Endodermal cell (in vitro differentiated cells): ENCODE measurements at places on chromosomes 11 and 22.

- DNase-seq = peak; percentile 36
These were observed 96.2 kb downstream of the RDX start for GRCh38 chr11:110200241-110200640.

DNA sequence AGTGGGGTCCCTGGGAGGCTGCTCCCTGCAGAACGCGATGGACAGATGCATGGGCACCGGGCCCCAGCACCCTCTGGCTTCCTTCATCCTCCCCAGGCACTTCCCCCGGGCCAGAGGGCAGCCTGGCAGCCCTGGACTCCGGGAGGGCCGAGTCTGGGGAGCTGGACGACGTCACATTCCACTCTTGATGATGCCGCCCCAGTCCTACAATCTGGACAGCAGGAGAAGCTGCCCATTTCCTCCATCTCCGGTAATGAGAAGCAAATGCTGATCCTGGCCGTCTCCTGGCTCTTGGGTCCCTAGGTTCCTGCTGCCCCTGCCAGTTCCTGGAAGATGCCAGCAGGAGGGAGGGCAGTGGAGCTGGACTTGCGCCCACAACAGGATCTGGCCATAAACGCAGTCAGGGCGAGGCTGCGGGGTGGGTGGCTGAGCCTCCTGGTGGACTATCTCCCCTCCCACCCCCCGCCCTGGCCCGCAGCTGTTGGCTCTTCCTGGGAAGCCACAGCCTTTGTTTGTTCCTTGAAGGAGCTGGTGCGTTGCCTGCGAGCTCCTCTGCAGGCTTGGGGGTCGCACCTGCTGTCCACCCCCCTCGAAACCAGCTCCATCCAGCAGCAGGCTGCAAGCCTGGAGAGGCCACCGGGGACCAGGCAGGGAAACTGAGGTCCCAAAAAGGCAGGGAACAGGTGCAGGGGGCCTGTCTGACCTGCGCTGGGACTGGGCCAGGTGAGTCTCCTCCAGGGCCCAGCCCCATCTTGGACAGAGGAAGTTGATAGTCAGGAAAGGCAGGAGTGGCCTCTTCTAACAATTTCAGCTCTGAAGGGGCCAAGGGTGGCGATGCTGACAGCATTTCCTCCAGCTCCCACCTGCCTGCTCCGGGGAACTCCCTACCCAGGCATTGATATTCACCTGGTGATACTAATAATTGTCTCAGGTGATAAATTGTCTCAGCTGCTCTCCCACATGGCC lies 17.9 kb upstream of the MUC6 start:
- DNase-seq = no peak

DNA sequence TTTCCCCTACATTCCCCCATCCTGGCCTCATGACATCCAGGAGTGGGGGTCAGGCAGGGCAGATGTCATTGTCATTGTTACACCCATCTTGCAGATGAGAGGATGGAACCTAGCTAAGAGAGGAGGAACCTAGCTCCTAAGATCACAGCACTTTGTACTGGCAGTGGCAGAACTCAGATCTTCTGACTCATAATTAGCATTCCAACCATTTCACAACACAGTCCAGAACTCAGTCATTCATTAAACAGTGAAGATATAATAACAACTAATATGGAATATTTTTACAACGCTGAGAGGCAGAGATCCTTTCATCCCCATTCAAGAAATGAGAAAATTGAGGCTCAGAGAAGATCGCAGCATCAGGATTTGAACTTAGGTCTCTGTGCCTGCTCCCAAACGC lies 127.8 kb downstream of the CHST1 start:
- no peak for DNase-seq

- DNase-seq = no peak
These were observed 655.1 kb upstream of the ARHGAP42 start for GRCh38 chr11:100031973-100032372.

- no peak for DNase-seq
These were observed 150.0 kb downstream of the DBX1 start for GRCh38 chr11:20010156-20010850.

DNA sequence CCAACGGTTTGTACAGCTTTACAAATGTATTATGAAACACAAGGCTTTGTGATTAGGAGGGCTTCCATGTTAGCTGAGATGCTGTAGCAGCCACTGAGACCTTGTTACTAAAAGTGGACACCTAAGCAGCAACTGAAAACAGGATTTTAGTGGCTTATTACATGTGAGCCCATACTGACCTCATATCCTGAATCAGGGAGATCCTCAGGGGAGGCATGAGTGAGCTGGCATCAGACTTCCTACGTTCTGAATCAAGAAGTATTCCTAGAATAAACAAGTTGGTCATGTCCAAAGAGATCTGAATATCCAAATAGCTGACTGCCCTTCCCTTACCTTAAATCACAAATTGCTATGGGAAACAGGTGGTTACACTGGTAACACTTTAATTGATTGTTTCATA lies 59.1 kb upstream of the SCUBE2 start:
- no peak for DNase-seq

- DNase-seq = peak; percentile 45
These were observed 10.0 kb downstream of the CD6 start for GRCh38 chr11:60981515-60981914.

DNA sequence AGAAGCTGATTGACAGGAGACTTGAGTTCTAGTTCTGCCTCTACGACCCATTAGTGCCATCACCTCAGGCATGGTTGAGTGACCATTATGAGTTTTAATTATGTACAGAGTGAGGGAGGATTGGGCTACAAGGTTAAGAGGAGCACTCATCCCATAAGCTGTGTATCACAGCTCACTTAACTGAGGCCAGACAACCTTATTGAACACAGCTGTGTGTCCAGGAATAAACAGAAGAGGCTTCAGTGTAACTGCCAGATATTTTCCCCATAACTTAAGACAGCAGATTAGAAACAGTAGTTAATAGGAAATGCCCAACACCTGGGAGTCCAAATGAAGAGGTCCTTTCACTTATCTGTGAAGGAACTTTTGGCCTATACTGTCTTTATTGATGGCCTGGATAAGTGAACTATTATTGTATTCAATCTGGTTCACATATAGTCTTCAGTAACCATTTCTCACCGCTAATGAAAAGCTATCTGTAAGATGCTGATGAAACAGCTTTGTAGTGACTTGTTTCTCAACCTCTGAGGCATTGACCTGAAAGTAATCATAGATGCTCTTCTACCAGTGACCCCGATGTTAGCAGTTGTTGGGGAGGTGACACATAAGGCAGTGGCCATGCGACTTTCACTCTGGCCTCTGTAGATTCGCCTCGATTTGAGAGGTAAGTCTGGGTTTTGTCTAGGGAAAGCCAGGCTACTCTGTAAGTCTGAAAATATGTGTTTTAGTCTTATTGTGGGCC lies 41.7 kb downstream of the YAP1 start:
- DNase-seq = no peak

DNA sequence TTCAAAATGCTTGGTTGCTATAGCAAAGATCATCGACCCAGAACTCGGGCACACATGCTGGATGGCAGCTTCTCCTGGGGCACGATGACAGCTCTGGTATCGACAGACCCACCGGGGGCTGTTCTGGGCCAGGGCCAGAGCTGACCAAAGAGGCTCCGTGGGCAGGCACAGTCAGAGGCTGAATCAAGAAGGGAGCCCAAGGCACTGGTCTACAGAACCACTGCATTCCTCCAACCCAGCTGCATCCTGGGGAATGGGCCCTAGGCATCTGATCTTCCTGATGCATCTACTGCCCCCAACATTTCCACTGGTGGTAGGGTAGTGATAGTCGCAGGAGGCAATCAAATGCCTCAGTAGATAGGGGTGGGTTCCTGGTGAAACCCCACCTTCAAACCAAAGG lies 470.3 kb downstream of the TBC1D22A start:
- DNase-seq = no peak

- peak; percentile 87 for DNase-seq
These were observed 4.3 kb upstream of the PHLDA2 start for GRCh38 chr11:2933375-2934020.

DNA sequence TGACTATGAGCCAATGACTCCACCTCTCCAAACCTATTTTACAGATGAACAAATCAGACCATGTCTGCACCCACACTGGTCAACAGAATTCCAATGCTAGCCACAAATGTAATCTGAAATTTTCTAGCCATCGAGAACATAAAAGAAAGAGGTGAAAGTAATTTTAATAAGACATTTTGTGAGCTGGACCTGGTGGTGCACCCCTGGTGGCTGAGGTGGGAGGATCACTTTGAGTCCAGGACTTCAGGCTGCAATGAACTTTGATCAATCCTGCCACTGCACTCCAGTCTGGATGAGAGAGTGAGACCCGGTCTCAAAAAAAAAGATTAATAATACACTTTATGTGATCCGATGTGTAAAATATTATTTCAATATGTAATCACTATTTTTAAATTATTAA lies 9.4 kb upstream of the RNF185 start:
- DNase-seq = no peak

- DNase-seq = no peak
These were observed 58.6 kb downstream of the BRD1 start for GRCh38 chr22:49768951-49769690.

- no peak for DNase-seq
These were observed 20.1 kb downstream of the CSRP3 start for GRCh38 chr11:19181531-19182261.

- no peak for DNase-seq
These were observed 35.0 kb downstream of the RNF141 start for GRCh38 chr11:10506008-10506370.

- DNase-seq = peak; percentile 61
These were observed 2.2 kb downstream of the BCR start for GRCh38 chr22:23182309-23183060.

GRCh38 chr22:49147171-49147570 lies 680.5 kb downstream of the BRD1 start:
- no peak for DNase-seq

- DNase-seq = no peak
These were observed 7.3 kb upstream of the CTSC start for GRCh38 chr11:88344869-88345268.

- DNase-seq = no peak
These were observed 8.1 kb downstream of the RRM1 start for GRCh38 chr11:4102711-4103110.

- DNase-seq = no peak
These were observed 239.2 kb downstream of the METTL15 start for GRCh38 chr11:28347371-28347770.

GRCh38 chr11:46122945-46123715 lies 1.9 kb upstream of the PHF21A start:
- no peak for DNase-seq

DNA sequence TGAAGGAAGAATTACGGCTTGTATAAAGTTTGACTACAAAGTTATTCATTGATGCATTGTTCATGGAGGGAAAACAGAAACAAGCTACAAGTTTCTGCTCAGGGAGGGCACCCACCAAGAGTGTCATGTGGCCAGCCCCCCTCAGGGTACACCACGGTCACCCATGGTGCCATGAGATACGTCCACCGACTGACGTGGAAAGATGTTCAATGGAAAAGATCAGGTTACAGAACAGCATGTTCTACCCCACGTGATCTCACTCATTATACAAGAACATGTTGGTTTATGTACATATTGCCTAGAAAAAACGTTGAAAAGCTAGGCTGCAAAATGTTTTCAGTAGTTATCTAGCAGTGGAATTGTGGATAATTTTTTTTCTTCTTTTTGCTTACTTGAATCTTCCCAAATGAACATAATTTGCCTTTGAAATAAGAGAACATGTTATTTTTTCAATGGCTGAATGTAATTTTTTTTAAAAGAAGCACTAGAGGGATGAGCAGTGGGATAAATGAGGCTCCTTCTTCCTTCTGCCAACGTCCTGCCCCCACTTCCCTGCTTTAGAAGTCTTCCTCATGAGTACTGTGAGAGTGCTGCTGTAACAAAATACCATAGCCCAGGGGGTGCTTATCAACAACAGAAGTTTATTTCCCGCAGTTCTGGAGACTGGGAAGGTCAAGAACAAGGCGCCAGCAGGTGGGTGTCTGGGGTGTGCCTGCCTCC lies 22.5 kb downstream of the RCN1 start:
- DNase-seq = peak; percentile 69

GRCh38 chr11:65303555-65303954 lies 11.1 kb upstream of the CDC42EP2 start:
- no peak for DNase-seq

- no peak for DNase-seq
These were observed 96.0 kb downstream of the TRPC6 start for GRCh38 chr11:101487775-101488174.

DNA sequence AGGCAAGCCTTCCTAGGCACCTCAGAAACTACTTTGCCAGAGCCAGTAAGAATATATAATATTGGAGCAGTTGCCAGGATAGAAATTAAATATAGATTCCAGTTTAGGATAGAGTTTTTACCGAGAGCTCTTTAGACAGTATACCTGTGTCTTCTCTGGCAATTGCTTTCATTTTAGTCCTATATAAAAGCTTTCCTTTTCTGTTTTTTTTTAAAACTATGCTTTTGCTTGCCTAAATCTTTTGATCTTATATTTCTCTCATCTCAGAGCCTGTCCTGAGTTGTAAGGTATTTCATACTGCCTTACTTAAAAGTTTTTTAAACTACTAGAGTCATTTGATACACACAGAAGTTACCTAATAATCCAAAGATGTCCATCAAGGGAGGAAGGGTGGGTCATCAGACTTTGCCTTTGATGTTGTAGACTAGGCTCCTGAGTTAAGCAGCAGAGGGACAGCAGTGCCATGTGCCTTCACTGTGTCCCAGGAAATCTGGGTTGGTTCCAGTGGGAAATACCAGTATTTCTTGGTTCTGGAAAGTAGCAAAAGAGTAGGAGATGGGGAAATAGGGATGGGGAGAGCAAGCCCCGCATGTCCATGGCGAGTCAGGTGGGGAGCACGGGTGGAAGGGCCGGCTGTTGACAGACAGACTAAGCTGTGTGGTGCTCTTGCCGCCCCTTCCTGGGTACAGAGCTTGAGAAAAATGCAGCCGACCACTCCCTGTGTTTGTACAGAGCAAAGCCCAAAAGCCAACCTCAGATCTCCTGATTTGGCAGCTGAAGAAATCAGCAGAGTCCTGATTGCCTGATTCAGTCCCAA lies 11.2 kb downstream of the MCAM start:
- DNase-seq = no peak

- DNase-seq = peak; percentile 44
These were observed 24.4 kb downstream of the TPBGL start for GRCh38 chr11:75264971-75265370.

GRCh38 chr11:45303316-45303715 lies 17.2 kb upstream of the SYT13 start:
- no peak for DNase-seq

- peak; percentile 32 for DNase-seq
These were observed 183.9 kb downstream of the CTTN start for GRCh38 chr11:70581991-70582885.

DNA sequence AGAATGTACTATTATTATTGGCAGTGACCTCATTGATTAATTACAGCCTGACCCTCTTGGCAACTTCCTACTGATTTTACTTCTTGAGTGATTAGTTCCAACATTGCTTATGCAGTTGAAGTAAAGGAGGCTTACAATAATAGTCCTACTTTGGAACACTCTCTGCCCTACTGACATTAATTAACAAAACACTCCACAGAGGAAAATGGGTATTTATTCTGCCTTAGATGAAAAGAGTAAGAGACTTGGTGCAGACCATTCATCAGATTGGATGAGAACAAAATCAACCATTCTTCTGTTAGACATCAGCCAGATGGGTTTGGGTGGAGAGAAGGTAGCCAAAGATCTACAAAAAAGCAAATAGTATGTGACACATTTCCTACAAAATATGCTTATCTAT lies 363.8 kb downstream of the FAT3 start:
- DNase-seq = no peak

- peak; percentile 77 for DNase-seq
These were observed 5.0 kb upstream of the ANO1 start for GRCh38 chr11:70072861-70073755.

GRCh38 chr11:61007383-61007955 lies 36.0 kb downstream of the CD6 start:
- DNase-seq = peak; percentile 81
